GM23338 (cell line): ENCODE measurements at places on chromosomes 4 and X. TPM values are rescaled to one million over a fixed set of nuclear protein-coding genes. Genes with fewer than 3 reads are reported as not detected.

Gene TLR1
- total RNA-seq, result 0.07 TPM in 1 of 2 replicates, not detected in the other

DNA sequence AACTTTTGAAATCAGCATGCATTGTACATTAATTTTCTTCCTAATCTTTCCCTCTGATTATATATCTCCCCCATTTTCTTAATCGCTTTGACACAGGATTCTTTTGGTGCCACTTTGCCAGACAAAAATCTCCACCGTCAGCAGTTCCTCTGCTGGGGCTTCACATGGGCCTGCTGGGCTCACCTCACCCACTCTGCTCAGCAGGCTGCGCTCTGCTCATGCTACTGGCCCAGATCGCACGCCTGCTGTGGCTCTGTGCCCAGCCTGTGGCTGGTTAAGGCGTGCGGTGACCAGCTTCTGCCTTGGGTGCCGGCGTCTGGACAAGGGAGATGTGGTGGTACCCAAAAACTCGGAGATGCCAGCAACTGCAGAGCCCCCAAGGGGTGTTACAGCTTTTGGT lies 31.1 kb downstream of the UCHL1 start:
- no peak overlapping the region for H3K27ac ChIP-seq
- no peaks in the 10 kb centered on the region for H3K27me3 ChIP-seq
- peaks cover 4% of the 10 kb centered on the region; the same call in 1 of the 2 replicates for H3K36me3 ChIP-seq
- H3K4me1 ChIP-seq, result no peaks in the 10 kb centered on the region
- no peak for DNase-seq
- no peak overlapping the region for H3K4me3 ChIP-seq

GRCh38 chr4:39096847-39097246 lies 34.8 kb downstream of the KLHL5 start:
- H3K27me3 ChIP-seq, result no peaks in the 10 kb centered on the region
- H3K4me1 ChIP-seq, result no peaks in the 10 kb centered on the region
- no peak overlapping the region for H3K4me3 ChIP-seq
- DNase-seq, result no peak
- no peak overlapping the region for H3K27ac ChIP-seq
- no peaks in the 10 kb centered on the region for H3K36me3 ChIP-seq

Gene CWH43
- not detected in 2 replicates for total RNA-seq

DNA sequence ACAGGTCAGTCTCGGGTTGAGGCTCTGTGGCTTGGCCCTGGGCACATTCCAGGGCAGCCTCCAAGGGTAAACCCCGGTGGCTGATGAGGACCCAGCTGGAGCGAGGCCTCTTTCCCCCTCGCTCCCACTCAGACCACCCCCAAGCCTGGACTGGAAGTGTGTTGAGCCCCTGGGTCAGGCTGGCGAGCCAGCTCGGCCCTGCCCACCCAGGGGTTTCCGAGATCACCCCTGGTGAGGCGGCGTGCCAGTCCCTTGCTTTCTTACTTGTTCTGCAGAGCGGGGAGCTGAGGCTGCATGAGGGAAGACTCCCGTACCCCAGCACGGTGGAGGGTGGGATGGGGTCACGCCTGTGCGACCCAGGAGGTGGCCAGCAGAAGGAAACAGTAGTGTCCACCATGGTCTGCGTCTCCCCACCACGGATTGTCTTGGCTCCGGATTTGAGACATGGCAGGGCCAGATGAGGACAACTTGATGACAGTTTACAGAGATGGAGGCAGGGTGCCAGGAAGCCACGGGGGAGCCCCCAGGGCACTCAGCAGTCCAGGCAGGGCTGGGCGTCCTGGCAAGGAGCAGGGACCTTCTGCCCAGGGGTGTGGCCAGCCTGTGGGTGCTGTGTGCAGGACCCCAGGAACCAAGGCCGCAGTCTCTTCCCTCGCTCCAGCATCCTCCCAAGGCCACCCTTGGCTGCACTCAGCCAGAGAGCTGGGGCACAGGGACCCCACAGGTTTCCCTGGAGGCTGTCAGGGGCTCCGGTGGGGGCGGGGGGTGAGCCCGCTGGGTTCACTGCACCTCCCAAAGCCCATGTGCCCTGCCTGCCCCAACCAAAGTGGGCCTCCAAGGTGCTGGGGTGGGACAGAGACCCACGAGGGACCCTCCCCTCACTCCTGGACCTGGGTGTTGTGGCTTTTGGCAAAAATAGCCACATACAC lies 6.6 kb upstream of the FGFRL1 start:
- no peak overlapping the region for H3K27ac ChIP-seq
- H3K4me3 ChIP-seq, result no peak overlapping the region
- no peak for DNase-seq
- H3K27me3 ChIP-seq, result peaks cover 94% of the 10 kb centered on the region
- 0 out of 2 replicates have a peak, but pooled peaks cover 5% of the 10 kb centered on the region for H3K4me1 ChIP-seq

- no peaks in the 10 kb centered on the region for H3K27me3 ChIP-seq
- no peak for DNase-seq
- no peaks in the 10 kb centered on the region for H3K36me3 ChIP-seq
- H3K4me1 ChIP-seq, result peaks cover 6% of the 10 kb centered on the region; the same call in 1 of the 2 replicates
Observed at GRCh38 chr4:2757426-2757825, 1.3 kb upstream of the TNIP2 start.

Gene AREG
- total RNA-seq, result not detected in 2 replicates

GRCh38 chrX:45765767-45766166 lies 565.1 kb upstream of the DIPK2B start:
- no peak overlapping the region; the same call in 1 of the 2 replicates for H3K27ac ChIP-seq
- H3K27me3 ChIP-seq, result no peaks in the 10 kb centered on the region
- DNase-seq, result no peak
- no peak overlapping the region for H3K4me3 ChIP-seq
- H3K4me1 ChIP-seq, result peaks cover 30% of the 10 kb centered on the region

Gene F8A1
- total RNA-seq, result 10.8 and 19.0 TPM in 2 replicates

- H3K27me3 ChIP-seq, result peaks cover 100% of the 10 kb centered on the region
- H3K36me3 ChIP-seq, result no peaks in the 10 kb centered on the region
- DNase-seq, result peak; percentile 81
- H3K27ac ChIP-seq, result no peak overlapping the region
- H3K4me1 ChIP-seq, result peaks cover 33% of the 10 kb centered on the region
Observed at GRCh38 chr4:80202190-80202711, 4.9 kb downstream of the PRDM8 start.
